ENCODE measurements at places on chromosomes 7 and 10.

GRCh38 chr7:26685606-26686005 is 178.8 kb downstream of the SKAP2 start:
- no peak for DNase-seq

- no peak for DNase-seq
These were observed 24.4 kb downstream of the TSPAN12 start for GRCh38 chr7:120833546-120833945.

DNA sequence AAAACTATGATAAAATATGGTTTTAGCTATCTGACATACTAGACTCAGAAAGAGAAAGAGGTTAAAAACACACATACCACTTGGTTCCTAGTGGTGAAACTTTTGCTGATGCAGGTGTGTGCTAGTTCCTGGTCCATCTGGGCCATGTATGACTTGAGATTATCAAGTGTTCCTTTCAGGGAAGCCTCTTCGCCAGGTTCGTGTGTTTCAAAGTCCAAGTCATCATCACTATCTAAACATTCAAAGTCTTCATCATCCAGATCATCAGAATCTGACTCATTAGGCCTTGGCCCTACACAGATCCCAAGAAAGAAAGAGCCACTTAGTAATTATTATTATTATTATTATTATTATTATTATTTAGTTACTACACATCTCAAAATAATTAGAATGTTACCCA is 26.4 kb downstream of the NUDT13 start:
- no peak for DNase-seq

- no peak for DNase-seq
These were observed 205.6 kb downstream of the GRID1 start for GRCh38 chr10:86160890-86161585.

DNA sequence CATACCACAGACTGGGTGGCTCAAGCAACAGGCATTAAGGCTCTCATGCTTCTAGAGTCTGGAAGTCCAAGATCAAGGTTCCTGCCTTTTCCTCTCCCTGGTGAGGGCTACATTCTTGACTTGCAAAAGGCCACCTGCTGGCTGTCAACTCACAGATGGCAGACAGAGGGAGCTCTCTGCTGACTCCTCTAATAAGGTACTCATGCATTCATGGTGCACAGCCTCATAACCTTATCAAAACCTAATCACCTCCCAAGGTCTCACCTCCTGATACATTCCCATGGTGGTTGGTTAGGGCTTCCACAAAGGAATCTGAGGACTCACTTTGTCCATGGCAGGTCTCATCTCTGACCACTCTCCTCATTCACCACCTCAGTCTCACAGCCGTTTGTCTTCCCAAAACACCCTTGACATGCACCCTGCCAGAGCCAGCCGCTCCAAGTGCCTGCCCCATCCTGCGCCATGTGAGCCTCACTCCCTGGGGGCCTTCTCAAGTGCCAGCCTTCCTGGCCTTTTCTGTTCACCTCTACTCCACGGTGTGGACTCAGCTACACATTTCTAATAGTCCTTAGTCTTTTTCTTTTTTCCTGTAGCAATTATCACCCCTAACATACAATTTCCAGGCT is 400.3 kb upstream of the ADARB2 start:
- DNase-seq = peak; percentile 1

- DNase-seq = no peak
These were observed 322.6 kb downstream of the RNLS start for GRCh38 chr10:88260329-88261051.

DNA sequence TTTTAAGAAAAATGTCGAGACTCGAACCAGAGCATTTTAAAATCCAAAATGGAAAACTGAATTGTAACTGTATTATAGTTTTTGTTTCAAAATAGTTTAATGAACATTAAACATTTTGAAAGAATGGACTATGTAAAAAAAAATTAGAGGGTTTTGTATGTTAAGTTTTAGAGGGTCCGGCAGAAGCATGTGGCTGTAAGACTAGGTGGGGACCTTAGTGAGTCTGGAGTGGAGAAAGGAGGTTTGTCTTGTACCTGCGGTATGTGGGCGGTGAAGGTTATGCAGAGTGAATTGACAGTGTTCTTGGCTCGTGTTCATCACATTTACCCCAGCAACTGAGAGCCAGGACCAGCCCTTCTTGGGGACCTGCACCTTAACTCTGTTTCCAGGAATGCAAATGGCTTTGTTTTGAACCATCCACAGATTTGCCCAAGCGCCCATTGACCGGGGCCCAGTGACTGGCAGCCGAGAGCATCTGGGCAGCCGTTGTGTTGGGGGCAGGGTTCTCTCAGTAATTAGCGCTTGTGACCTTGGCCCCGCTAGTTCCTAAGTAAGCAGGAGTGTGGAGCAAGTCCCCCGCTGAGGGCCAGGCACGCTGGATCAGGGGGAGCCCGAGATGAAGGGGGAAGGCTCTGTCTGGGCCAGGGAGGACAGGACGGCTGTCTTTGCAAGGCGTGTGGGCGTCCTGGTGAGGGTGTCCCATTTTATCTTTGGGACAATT is 1.4 kb upstream of the KLF6 start:
- DNase-seq = no peak

DNA sequence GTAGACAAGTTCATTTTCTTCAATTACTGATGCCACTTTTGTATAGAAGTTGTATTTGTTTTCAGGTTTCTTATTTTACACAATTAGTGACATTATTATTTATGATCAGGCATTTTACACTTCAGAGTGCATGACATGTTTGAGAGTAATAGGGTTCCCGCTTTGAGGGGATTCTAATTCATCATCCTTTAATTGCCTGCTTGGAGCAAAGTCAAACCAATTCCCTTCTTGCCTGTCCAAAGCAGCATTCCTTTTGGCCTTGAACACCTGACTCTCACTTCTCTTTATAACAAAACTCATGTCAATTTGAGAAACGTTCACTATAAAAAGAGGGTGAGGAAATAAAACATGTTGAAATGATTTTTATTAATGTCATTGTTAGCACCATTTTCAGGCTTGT is 1149.4 kb downstream of the NXPH1 start:
- DNase-seq = no peak

GRCh38 chr7:27316311-27316710 is 73.7 kb downstream of the EVX1 start:
- no peak for DNase-seq

GRCh38 chr10:61050120-61050745 is 106.2 kb upstream of the RHOBTB1 start:
- DNase-seq = no peak

DNA sequence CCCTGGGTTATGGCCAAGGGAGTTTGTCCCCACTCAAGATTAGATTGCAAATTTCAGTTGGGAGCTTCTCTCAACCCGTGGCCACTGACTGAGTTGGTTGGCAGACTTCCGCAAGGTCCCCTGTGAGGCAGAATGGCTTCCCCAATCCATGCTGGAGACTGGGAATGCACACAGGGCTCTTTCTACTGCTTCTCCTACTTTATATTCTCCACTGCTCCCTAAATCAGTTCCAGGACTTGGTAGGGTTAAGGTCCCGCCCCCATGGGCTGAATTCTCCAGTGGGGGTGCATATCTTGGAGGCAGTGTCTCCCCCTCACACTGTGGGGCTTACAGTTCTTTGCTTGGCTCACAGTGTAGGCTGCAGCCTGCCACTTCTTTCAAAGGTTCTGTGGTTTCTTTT is 404.2 kb downstream of the PTPRN2 start:
- no peak for DNase-seq

DNA sequence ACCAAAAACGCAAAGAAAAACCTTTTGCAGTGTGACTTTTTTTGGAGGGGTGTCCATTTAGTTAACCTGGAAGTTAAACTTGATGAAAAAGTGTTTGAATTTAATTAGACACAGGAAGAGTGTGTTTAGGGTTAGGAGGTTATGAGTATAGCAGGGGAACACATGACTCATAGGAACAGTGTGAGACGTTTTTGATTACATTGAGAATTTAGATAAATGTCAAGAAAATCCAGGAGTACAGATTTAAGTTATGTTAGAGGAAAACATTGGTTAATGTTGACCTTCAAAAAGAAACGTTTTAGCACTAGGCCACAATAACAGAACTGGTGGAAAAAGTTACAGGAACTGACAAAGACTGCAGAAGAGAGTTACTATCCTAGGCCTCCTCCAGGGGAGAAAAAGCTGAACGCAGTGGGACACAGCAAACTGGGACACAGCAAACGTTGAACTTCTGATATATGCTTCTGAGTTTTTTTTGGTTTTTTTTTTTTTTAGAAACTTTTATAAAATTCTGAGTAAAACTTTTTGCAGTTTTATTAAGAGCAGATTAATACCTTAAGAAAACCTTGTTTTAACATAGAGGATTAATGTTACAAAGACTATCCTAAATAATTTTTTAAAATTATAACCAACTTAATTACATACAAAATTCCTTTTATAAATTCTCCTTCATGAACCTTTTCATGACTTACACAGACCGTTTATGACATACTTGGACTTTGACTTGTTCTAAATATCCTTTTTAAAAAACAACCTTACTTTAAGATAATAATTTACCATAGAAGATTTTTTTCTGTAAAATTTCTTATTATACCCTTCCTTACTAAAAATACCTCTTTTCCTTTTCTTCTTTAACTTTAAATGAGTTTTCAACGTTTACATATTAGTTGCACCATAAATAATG is 22.2 kb downstream of the LANCL2 start:
- no peak for DNase-seq

DNA sequence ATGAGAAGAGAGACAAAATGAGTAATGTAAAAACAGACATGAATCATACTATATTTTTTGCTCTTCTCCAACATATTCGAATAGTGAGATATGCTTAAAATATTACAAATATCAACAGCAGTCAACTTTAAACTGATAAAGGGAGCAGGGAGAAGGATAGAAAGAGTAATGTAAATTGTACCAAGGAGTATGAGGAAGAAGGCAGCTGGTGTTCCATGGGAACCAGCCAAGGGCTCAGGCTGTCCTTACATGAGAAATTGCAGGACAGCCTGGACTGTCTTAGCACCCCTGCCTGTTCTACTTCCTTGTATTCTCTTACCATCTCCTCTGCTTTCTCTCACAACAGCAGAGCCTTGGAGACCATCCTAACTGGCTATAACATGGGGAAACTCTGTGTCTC is 128.7 kb downstream of the TSPAN12 start:
- no peak for DNase-seq

- DNase-seq = no peak
These were observed 5.9 kb downstream of the FBXL13 start for GRCh38 chr7:103068414-103069403.

GRCh38 chr7:36670585-36671431 is 53.5 kb downstream of the AOAH start:
- DNase-seq = peak; percentile 29

DNA sequence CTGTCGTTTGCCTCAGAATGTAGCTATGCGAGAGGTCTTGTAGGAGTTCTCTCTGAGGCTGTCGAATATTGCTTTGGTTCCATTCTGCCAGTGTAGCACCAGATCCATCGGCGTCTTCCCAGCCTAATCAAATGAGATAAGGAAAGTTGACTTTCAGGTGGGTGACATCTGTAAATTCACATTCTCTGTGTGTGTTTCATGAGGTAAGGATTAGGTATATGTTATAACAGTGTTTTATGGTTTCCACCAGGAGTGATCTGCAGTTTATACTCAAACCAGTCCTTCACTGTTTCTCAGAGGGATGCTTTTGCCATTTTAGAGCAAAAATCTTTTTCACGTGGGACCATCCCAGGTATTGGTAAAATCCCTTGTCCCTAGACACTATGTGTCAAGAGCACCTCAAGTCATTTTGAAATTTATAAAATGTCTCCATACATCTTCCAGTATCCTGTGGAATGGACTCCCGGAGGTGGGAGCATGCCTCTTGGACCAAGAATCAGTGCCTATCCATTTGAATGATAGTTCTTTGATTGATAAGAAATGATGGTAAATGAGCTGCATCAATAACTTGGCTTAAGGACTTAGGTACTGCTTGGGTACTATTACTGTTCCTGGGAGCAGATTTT is 7.9 kb downstream of the ANKRD1 start:
- DNase-seq = no peak

Data from SW 1271 (cell line).